ENCODE measurements at places on chromosomes 7 and 10. TPM values are rescaled to one million over a fixed set of nuclear protein-coding genes. Genes with fewer than 3 reads are reported as not detected.

TDRD1 gene
- not detected for total RNA-seq

ADIRF gene
- not detected for total RNA-seq

SMIM30 gene
- total RNA-seq = 41.8 TPM

ANKRD16 gene
- total RNA-seq = 10.8 TPM

TMEM229A gene
- total RNA-seq = not detected

MRPS17 gene
- 26.3 TPM for total RNA-seq

ERVW-1 gene
- not detected for total RNA-seq

Data from A549 treated with CpdA at 1 μM for 4 hours (cell line).